ENCODE measurements at places on chromosomes 11 and 22.

GRCh38 chr11:120722524-120722923, 211.0 kb downstream of the GRIK4 start:
- no peak for DNase-seq

DNA sequence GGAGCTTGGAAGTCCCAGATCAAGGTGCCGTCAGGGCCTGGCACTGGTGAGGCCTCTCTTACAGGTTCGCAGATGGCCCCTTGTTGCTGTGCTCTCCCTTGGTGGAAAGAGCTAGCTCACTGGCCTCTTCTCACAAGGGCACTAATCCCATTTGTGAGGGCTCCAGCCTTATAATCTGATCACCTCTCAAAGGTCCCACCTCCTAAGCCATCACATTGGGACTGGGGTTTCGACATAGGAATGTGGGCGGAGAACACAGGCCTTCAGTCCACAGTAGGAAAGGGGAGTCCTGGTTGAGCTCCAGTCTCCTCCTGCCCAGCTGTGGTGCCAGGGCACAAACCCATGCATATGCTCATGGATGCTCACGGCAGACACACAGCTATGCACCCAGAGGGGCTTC, 14.0 kb upstream of the LRRC32 start:
- no peak for DNase-seq

DNA sequence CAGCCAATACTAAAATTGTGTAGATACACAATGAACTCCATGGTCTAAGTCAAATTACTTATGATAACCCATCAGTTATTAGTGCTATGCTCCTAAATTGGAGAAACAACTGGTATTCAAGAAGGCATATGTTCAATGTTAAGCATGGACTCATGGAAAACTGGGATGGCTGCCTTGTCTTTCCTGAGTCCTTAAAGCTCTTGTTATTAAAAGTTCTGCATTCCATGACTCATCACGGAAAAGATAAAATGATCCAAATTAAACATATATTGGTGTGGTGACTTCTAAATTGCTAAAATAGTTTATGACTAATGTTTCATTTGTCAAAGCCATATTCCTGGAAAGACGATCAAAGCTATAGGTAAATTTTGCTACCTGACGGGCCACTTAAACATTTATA, 9.4 kb upstream of the EI24 start:
- DNase-seq = no peak

- DNase-seq = no peak
These were observed 16.6 kb downstream of the RTN4RL2 start for GRCh38 chr11:57476757-57477506.

DNA sequence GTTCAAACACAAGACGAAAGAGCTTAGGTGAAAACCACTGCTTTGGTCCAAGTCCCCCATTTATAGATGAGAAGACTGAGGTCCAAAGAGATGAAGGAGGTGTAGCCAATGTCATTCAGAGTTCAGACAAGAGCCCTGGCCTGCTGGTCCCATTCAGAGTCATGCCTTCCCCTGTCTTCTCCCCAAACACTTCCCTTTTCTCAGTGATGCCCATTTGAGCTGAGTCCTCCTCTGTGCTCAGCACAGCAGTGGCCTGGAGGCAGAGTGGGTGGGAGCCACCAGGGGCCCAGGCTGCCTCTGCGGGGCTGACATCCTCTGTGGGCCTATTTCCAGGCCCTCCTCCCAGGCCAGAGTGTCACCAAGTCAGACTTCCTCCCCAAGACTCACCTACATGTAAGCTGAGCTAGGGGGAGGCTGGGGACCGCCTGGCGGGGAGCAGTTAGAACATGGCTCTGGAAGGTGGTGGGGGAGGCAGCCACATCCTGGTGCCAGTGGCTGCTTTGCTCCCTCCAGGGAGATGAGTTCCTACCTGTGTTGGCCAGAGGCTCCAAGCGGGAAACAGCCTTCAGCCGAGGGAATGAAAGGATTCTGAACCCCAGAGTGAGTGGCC, 22.4 kb upstream of the LRRC10B start:
- no peak for DNase-seq

GRCh38 chr11:113104691-113105251, 143.6 kb downstream of the NCAM1 start:
- no peak for DNase-seq

- DNase-seq = no peak
These were observed 154.2 kb upstream of the NAV2 start for GRCh38 chr11:19558189-19558986.

Data from left ventricle myocardium inferior (tissue), 1 donor.